ENCODE measurements at places on chromosomes 7 and 10. TPM values are rescaled to one million over a fixed set of nuclear protein-coding genes. Genes with fewer than 3 reads are reported as not detected.

HABP2 gene
- total RNA-seq: not detected

VPS37D gene
- total RNA-seq: 2.4 TPM

CFAP70 gene
- total RNA-seq: 2.5 TPM

RTKN2 gene
- total RNA-seq: 0.14 TPM

TAS2R3 gene
- 0.50 TPM for total RNA-seq

AOAH gene
- 1.6 TPM for total RNA-seq

DNA sequence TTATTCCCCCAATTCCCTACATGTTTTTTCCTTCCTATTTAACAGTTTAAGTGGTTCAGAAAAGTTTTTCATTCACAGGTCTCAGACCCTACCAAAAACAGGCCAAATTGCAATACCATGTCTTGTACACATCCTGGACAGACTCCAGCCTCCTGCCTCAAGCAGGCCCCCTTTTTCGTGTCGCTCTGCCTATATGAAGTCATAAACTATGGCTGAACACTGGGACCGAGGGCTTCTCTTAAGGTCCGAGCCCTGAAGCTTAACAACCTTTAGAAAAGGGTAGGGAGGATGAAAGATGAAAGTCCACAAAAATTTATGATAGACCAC lies 1.4 kb downstream of the FBXW4 start:
- H3K4me1 ChIP-seq: peaks cover 27% of the 10 kb centered on the region
- no peaks in the 10 kb centered on the region for H3K36me3 ChIP-seq
- no peak for DNase-seq
- peak overlapping the region; percentile 98 for H3K27ac ChIP-seq
- H3K27me3 ChIP-seq: no peaks in the 10 kb centered on the region
- peak overlapping the region; percentile 90 for H3K4me3 ChIP-seq

DNA sequence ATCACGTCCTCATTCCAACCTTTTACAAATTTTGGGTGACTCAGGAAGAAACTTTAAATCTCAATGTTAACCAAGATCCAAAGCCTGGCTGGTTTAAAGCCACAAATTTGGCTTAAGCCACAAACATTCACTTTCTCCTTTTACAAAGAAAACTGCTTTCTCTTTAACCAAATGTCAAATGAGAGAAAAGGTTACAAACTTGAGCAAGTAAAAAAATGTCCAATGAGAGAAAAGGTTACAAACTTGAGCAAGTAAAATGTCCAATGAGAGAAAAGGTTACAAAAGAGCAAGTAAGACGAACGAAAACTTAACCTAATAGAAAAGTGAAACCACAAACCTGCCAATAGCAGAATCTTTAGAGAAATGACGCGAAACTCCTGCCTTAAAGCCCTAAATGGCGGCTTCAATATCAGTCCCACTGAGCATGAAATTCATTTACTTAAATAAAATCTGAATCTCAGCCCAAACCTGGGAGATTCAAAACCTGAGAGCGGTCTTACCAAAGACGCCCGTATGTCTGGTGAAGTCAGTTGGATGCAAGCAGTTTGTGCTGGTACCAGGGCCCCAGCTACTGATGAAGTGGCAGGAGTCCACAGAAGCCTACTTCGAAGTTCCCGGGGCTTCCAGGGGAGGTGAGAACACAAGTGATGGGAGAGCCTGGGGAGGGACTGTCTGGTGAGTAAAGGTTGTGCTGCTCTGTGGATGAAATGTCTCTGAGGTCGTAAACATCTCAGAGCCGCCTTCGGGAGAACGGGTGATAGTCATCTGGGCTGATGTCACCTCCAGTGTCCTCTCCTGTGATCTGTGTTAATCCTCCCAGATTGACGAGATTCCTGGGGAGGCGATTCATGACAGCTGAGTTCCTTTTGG lies 74.6 kb downstream of the PAXIP1 start:
- peak; percentile 38 for DNase-seq
- H3K4me3 ChIP-seq: peak overlapping the region; percentile 54
- no peaks in the 10 kb centered on the region for H3K27me3 ChIP-seq
- no peaks in the 10 kb centered on the region for H3K36me3 ChIP-seq
- peaks cover 14% of the 10 kb centered on the region for H3K4me1 ChIP-seq
- peak overlapping the region; percentile 91 for H3K27ac ChIP-seq

- H3K27me3 ChIP-seq: no peaks in the 10 kb centered on the region
- peak within 1 kb of the TSS; percentile 95 for H3K27ac ChIP-seq
- DNase-seq: peak; percentile 79
- H3K4me3 ChIP-seq: peak within 1 kb of the TSS; percentile 84
- H3K4me1 ChIP-seq: peaks cover 47% of the 10 kb centered on the region
- H3K36me3 ChIP-seq: peaks cover 37% of the 10 kb centered on the region
Observed at GRCh38 chr10:103451831-103452505, at the start of gene CALHM2. Gene CALHM2 (minus strand): TSS chr10:103452370. CDS start chr10:103449941, 2,429 bp downstream.

DNA sequence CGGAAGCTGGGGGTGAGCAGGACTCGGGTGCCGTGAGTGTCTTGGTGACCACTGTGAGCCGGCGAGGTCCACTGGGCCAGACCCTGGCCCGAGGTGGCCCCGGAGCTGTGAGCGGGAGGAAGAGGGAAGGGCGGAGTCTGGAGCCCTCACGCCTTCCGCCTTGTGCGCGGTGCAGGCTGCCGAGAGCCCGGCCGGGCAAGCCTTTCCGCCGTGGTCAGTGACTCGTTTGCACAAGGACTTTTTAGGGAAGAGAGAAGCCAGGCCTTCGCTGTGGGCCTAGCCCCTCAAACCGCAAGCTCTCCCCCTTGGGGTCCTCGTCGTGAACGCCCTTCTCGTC lies 40.9 kb upstream of the ZNF32 start:
- peaks cover 65% of the 10 kb centered on the region for H3K4me1 ChIP-seq
- DNase-seq: peak; percentile 71
- peak overlapping the region; percentile 70 for H3K4me3 ChIP-seq
- H3K27me3 ChIP-seq: no peaks in the 10 kb centered on the region

DNA sequence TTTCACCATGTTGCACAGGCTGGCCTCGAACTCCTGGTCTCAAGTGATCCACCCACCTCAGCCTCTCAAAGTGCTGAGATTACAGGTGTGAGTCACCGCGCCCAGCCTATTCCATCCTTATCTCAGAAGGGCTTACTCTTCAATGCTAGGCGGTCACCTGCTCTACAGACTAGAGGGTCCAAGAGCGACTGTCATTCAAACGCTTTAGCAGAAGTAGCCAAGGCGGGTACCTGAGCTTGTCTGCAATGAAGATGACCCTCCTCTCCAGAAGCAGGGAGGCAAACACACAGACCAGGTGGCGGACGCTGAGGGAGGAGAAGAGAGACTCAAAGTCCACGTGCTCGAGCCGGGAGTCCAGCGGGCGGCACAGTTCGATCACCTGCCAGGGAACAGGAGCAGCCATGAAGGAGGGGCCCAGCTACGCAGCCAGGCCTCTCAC lies 65.1 kb upstream of the MKRN1 start:
- H3K27ac ChIP-seq: no peak overlapping the region
- no peak for DNase-seq
- H3K27me3 ChIP-seq: no peaks in the 10 kb centered on the region
- H3K4me1 ChIP-seq: peaks cover 14% of the 10 kb centered on the region
- no peak overlapping the region for H3K4me3 ChIP-seq

GRCh38 chr7:16702441-16702840 lies 51.1 kb upstream of the TSPAN13 start:
- peaks cover 98% of the 10 kb centered on the region for H3K36me3 ChIP-seq
- H3K27me3 ChIP-seq: no peaks in the 10 kb centered on the region
- no peak overlapping the region for H3K4me3 ChIP-seq
- H3K27ac ChIP-seq: no peak overlapping the region

DNA sequence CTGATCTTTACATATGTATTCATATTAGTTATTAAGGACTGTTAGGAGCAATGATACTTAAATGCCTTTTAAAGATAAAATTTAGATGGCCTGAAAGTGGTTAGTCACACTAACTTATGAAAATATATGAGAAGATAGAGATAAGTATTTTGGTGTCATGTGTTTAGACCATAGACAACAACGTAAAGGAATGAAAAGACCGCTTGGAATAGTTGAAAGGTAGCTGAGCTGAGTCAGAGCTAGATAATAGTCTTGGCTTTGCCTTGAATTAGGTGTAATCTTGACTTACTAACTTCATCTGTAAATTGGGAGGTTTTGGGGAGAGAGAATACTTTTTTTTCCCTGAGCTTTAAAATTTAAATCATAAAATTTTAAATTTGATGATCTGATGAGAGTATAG lies 127.0 kb downstream of the LYZL1 start:
- peaks cover 35% of the 10 kb centered on the region for H3K4me1 ChIP-seq
- H3K36me3 ChIP-seq: peaks cover 45% of the 10 kb centered on the region
- H3K4me3 ChIP-seq: no peak overlapping the region
- H3K27me3 ChIP-seq: no peaks in the 10 kb centered on the region

GRCh38 chr7:43879477-43879876 lies 10.2 kb upstream of the MRPS24 start:
- H3K27me3 ChIP-seq: no peaks in the 10 kb centered on the region
- no peak overlapping the region for H3K4me3 ChIP-seq
- no peak for DNase-seq
- peaks cover 32% of the 10 kb centered on the region for H3K36me3 ChIP-seq
- no peak overlapping the region for H3K27ac ChIP-seq

- H3K27ac ChIP-seq: no peak overlapping the region
- no peak for DNase-seq
- no peaks in the 10 kb centered on the region for H3K36me3 ChIP-seq
- H3K4me1 ChIP-seq: no peaks in the 10 kb centered on the region
- H3K4me3 ChIP-seq: no peak overlapping the region
Observed at GRCh38 chr10:98078774-98079173, 48.4 kb upstream of the CRTAC1 start.

GRCh38 chr10:71770255-71770654 lies 3.1 kb downstream of the VSIR start:
- peak overlapping the region; percentile 84 for H3K4me3 ChIP-seq
- no peak for DNase-seq

DNA sequence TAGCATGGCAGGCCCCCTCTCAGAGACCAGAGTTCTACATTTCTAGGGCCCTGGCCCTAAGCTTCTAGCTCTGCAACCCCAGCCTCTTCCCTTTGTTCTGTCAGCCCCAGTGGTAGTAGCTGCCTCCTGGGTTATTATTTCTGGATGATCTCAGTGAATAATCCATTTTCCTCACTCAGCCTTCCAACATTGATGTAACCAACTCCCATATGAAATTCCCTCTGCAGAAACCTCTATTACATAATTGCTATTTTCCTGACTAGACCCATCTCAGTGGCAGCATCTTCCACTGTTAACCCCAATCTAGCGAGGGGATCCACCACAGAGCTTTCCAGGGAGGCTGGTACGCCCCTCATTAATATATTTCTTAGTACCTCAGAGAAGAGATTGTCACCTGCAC lies 49.8 kb downstream of the FHIP2A start:
- H3K27ac ChIP-seq: no peak overlapping the region
- H3K4me3 ChIP-seq: no peak overlapping the region
- H3K27me3 ChIP-seq: no peaks in the 10 kb centered on the region
- no peak for DNase-seq
- H3K4me1 ChIP-seq: no peaks in the 10 kb centered on the region

DNA sequence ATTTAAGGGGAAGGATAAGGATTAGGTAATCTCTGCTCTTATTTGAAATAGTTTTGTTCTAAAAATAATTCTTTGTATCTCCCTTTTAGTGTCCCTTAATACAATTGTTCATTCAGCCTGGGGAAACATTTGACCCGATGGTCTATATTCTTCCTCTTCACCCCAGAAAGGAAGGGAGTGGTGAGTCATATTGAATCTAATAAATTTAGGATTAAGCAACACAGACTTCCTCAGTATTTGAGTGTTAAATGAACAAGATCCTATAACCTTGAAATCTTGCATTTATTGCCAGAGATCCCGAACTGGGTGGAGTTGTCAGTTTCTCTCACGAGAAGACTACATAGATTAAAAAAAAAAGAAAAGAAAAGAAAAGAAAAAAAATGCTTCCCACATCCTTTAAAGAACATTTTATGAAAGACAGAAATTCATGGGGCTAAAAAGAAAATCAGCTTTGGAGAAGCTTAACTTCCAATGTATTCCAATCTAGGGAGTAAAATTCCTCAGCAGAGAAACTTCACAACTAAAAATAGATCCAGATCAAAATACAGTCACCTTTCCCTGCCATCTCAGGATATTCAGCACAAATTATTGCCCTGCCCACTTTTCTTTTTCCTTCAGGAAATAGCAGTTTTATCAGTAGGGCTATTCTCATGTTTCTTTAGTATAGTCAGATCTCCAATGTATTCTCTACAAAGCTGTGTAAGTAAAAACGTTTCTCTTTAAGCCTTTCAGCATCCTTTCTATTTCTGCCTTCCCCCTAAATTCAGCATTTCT lies 82.2 kb downstream of the SEMA3D start:
- H3K4me3 ChIP-seq: no peak overlapping the region
- H3K4me1 ChIP-seq: no peaks in the 10 kb centered on the region
- H3K36me3 ChIP-seq: no peaks in the 10 kb centered on the region
- H3K27ac ChIP-seq: no peak overlapping the region
- no peak for DNase-seq
- H3K27me3 ChIP-seq: no peaks in the 10 kb centered on the region

GRCh38 chr10:23540401-23541030 lies 101.6 kb downstream of the OTUD1 start:
- peaks cover 33% of the 10 kb centered on the region for H3K4me1 ChIP-seq
- no peak for DNase-seq
- no peak overlapping the region for H3K27ac ChIP-seq

DNA sequence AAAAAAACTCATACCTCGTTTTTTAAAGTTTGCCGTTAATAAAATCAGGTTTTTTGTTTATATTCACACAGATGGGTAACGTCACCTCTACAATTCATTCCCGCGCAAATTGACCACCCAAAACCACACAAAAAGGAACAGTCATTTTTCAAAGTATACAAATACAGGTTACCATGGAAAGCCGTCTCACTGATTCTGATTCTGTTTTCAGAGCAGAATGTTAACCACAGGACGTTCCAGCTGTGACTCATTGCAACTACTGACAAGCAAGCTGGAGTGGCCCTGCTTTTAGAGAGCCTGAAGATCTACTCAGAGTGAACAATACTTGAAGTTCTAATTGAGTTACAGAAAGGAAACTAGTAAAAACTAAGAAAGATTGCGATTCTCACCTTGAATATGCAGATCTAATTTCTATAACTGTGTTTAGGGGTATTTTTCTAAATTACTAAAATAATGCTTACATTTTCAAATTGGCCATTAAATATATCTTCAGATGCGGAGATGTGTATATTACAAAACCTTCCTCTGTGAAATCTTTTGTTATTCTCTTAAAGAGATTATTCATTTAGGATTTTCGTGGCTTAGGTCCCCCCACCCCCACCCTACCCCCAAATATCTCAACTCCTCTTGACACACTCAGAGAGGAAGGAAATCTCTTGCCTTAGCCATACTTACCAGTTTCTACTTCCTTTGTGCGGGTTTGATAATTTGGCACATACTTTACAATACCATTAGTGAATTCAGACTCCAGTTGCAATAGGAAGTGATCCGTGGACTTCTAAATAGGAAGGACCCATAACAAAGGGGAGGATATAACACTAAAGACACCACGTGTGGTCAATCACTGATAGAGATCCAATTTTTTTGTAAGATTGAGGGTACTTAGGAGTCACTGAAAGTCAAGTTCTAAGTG lies 106.0 kb downstream of the CUBN start:
- no peak overlapping the region for H3K4me3 ChIP-seq
- no peaks in the 10 kb centered on the region for H3K36me3 ChIP-seq
- no peak for DNase-seq
- H3K27ac ChIP-seq: peak overlapping the region; percentile 42

- H3K4me3 ChIP-seq: no peak overlapping the region
- DNase-seq: no peak
- no peaks in the 10 kb centered on the region for H3K4me1 ChIP-seq
Observed at GRCh38 chr10:15229268-15229667, 60.8 kb upstream of the NMT2 start.

All from heart right ventricle (tissue), 16 donors.